ENCODE measurements at places on chromosomes 12 and 14.

- no peak for DNase-seq
These were observed 43.0 kb downstream of the AREL1 start for GRCh38 chr14:74669846-74670245.

GRCh38 chr14:99752486-99753121, 40.6 kb upstream of the EML1 start:
- DNase-seq = no peak

- no peak for DNase-seq
These were observed 25.1 kb upstream of the WNK1 start for GRCh38 chr12:727321-727720.

DNA sequence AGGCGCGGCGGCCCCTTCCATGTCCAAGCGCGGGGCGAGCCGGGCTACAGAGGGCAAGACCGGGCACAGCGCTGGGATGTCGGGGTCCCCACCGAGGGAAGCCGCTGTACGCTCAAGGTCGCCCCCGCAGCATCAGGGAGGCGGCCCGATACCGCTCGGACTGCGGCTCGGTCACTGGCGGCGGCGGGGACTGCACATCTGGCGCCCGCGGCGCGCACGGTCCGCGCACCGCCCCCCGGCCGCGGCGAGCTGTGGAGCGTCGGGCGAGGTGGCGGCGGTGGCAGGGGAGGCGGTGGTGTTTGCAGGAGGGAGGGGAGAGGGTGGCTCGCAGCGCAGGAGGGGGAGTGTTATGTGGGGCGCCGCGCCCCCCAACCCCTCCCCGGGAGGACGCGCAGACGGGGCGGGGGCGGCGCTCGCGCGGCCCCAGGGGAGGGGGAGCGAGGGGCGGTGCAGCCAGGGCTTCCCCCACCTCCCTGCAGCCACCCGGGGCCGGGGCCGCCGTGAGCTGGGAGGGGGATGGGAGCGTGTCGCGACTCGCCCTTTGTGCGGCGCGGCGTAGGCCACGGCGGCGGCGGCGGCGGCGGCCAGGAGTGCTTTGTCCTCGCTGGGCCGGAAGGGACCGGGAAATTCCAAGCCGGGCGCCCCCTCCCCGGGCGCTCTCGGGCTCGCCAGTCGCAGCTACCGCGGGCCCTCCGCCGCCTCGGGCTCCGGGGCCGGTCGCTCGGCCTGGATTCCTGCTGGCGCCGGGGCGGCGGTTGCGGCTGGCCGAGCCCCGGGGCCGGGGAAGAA, at the start of gene NUAK1:
TSS of gene NUAK1 (minus strand) at position 322 of the 789 bp plus-strand sequence. CDS start at position 21, 301 bp downstream.
- peak; percentile 94 for DNase-seq

DNA sequence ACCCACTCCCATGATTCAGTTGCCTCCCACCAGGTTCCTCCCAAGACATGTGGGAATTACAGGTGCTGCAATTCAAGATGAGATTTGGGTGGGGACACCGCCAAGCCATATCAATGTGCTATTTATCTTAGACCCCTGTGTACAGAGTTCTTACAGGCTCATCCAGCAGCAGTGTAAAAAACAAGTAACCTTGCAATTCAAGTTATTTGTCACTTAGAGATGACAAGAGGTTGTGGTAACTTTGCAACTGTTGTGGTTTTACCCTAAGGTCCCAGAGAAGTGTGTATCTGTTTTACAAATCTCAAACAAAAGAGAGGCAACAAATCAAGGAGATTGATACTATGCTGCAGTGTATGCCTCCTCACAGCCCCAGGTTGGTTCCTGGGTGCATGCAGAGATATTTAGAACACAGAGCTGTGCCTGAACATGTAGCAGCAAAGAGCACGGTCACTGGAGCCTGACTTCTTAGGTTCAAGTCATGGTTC, 11.5 kb upstream of the HELB start:
- no peak for DNase-seq

DNA sequence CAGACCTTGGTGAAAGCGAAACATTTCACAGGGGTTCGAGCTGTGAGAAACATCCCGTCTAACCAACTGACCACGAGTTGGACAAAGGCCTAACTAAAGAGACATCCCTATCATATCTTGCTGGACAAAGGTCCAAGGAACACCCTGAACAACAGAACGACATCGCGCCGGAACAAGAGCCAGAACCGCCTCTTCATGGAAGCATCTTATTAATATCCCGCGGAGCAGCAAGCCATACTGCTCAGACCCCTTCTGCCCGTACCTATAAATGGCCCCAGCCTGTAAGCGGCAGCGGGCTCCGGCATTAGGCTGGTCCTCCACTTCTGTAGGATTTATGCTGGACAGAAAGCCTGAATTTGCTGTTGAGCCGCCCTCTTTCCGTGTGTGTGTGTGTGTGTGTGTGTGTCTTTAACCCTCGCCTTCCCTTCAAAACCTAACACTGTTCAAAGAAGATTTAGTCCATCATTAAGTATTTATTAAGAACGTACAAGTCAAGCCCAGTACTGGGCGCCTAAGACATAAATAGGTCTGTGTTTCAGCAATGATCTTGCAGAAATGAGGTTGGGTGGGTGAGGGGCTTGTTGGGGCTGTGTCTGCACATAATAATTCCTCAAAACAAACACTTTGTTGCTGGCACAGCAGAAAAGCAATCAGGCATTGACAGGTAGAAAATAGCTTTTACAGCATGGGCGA, 1.9 kb downstream of the SLC6A15 start:
- peak; percentile 43 for DNase-seq

DNA sequence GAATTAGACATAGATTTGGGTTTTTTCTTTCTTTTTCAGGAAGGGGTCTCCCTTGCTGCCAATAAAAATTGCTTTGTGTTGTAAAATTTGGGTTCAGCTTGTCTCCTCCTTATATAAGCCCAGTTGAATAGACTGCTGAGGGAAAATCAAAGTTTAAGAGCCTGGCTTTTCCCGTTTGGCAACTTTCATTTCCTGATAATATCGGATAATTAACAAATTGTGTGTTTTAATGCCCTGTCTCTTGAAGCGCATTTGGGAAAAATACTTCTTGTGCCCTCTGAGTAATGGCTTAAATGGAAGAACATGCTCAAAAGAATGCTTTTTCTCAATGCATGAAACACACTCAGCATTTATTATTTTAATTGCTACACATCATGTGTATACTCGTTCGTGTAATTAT, 198.0 kb upstream of the DCN start:
- peak; percentile 85 for DNase-seq

DNA sequence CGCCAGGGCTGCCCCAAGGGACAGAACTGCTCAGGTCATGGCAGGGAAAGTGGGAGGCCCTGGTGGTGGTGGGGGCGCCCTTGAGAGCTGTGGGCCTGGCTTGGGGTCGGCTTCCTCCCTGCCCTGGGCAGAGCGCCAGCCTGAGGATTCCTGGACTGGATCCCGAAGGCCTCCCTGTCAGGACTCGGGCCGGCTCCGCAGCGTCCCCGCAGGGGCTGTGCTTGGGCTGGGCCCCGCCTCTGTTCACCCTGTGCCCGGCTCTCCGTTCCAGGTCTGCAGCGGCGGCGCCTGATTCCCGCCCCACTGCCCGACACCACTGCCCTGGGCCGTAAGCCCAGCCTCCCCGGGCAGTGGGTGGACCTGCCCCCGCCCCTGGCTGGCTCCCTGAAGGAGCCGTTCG, 39.9 kb downstream of the KIF26A start:
- DNase-seq = no peak

DNA sequence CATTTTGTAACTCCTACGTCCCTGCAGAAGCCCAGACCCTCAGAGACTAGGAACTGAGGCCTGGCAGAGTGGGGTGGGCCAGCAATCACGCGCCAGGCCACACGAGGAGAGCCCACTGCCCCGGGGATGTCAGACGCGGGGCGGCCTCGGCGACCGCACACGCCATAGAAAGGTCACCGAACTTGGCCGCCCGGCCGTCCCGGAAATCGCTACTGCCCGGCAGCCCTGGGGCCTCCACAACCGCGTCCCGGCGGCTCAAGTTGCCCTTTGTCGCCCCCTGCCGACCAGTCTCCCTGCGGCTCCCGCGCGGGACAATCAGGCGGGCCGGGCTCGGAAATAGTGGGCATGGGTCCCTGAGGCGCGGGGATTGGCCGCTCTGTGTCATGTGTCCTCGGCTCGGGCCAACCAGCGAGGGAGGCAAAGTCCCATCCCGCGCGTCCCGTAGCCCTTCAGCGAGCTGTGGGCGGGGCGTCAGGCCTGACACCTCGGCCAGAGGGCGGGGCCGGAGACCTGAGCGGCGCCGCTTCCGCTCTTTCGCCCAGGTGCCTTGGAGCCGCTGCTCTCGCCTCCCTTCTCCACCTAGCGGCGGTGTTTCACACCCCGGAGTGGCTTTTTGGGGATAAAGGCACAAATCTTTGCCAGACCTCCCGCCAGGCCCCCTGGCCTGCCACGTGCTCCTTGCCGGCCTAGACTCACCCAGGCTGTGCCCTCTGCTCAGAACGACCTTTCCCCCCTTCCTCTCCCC, 33.4 kb upstream of the DEGS2 start:
- DNase-seq = peak; percentile 100

DNA sequence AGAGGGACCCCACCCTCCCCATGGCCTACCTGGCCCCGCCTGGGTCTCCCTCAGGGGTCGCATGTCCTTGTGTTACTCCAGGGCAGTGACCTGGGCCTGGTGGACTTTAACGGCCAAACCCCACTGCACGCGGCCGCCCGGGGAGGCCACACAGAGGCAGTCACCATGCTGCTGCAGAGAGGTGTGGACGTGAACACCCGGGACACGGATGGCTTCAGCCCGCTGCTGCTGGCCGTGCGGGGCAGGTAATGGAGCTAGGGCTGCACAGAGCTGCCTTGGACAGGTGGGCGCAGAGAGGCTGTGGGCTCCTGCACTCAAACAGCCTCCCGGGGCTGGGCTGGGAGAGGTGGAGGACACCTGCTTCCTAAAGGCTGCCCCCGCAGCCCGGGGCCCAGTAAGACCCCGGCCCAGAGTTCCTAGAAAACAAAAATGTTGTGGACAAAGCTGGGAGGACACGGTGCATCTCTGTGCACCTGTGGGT, 21.6 kb downstream of the ASPG start:
- DNase-seq = no peak

GRCh38 chr12:83365317-83365716, 678.6 kb downstream of the TMTC2 start:
- DNase-seq = no peak

DNA sequence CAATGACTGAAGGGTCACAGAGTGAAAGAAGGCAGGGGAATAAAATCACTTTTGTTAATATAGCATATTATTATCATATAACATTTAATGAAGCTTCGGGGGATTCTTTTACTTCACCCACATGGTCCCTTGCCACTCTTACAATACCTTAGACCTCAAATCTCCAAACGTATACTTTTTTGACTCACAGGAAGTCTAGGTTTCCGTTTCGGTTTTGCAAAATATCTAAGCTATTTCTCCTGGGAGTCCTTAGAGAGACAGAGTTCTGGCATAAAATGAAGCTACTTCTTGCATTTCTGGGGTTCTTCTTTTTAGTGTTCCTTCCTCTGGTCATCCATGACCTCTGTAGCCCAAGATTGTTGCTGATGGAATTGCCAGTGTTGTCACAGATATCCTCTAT, 590.5 kb upstream of the ATP2B1 start:
- no peak for DNase-seq

GRCh38 chr12:14558473-14558959, 9.2 kb downstream of the PLBD1 start:
- DNase-seq = no peak

- no peak for DNase-seq
These were observed 1.3 kb upstream of the ANKRD9 start for GRCh38 chr14:102510616-102511520.

DNA sequence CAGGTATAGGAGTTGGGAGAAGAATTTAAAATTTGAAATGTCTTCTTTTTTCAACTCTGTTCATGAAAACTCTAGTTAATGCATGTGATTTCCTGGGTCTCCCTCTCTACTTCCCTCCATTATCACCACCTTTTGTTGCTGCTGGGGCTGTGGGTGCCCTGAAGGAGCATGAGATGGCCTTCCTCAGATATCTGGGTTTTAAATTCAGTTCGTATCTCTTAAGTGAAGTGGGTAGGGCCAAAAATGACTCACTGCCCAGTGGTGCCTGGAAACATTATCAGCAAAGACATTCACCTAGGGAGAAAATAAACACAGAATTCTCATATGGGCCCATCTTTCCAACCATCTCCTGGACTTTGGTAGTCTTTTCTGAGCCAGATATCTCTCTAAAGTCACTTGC, 234.9 kb upstream of the PLEKHG7 start:
- DNase-seq = no peak

DNA sequence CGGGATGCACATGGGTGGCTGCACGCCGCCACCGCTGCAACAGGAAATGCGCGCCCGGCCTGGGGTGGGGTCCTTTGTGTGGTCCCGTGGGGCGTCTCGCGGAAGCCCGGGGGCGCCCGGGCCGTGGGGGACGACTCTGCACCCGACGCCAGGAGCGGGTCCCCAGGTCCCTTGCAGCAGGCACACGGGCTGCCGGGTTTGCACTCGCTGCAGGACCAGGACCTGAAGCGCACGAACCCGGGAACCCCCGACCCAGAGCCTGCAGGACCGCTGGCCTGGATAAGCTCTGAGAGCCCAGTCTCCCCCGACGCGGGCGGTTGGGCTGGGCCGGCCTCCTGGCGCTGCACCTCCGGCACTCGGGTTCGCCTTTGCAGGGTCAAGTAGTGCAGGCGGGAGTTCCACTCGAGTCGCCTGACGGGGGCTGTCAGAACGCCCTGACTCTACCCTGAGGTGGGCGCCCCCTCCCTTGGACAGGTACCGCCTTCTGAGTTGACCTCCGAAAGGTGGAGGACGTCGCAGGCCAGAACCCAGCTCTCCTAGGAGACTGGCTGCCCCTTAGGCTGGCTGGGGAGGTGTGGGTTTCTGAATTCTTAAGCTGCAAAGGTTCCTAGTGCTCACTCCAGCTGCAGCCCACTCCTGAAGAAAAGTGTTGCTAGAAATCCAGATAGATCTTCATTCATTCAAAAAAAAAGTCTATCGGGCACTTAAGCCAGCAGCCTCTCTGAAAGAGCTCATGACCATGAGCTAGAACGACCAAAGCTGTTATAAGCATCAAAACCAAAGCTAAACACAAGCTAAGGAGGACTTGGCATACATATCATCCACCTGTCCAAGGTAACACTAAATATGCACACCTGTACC, 68.0 kb downstream of the RNF34 start:
- no peak for DNase-seq

GRCh38 chr12:77429426-77429825, 364.1 kb upstream of the E2F7 start:
- DNase-seq = no peak

- no peak for DNase-seq
These were observed 68.1 kb upstream of the PLEKHG7 start for GRCh38 chr12:92634730-92635129.

GRCh38 chr12:1580526-1580925, 13.9 kb downstream of the FBXL14 start:
- DNase-seq = no peak

Data from NCI-H1105 (cell line).